T follicular helper cell (primary cell): ENCODE measurements at places on chromosomes 5 and 9.

- DNase-seq: no peak
These were observed 41.9 kb upstream of the IPPK start for GRCh38 chr9:92711844-92712243.

GRCh38 chr5:139738193-139739149 lies 57.1 kb upstream of the PSD2 start:
- DNase-seq: no peak

- no peak for DNase-seq
These were observed 351.7 kb downstream of the CWC27 start for GRCh38 chr5:65120371-65120967.

DNA sequence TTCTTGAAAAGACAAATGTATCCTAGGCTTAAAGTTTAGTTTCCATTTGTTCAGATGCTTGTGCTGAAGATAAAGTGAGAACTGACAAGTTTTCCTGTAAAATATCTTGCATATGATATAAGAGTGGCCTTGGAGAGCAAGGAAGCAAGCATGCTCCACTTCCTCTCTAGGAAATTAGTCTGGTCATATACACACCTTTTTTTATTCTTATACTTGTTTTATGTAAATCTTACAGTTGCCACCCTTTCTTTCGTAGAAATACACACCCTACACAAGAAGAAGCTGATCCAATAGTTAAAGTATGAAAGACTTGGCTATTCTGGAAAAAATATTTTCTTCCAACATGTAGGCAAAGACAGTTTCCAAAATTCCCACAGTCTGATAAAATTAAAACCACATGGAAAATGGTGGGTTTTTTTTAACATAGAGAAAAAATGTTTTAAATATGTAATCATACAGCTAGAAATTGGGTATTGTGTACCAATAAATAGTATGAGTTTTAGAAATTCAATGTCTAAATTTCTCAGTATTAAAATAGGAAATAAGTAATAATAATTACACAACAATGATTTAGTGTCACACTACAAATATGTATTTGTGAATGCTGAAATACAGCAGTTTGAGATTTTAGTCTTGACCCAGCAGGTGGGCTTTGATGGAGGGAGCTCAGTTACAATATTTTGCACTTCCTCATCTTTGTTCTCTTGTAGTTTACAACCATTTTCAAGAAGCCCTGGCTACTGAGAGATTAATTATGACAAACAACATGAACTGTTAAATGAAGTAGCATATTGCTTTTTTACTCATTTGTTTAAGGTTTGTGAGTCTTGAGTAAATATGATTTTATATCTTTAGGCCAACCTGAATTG lies 185.7 kb upstream of the GNA14 start:
- no peak for DNase-seq

DNA sequence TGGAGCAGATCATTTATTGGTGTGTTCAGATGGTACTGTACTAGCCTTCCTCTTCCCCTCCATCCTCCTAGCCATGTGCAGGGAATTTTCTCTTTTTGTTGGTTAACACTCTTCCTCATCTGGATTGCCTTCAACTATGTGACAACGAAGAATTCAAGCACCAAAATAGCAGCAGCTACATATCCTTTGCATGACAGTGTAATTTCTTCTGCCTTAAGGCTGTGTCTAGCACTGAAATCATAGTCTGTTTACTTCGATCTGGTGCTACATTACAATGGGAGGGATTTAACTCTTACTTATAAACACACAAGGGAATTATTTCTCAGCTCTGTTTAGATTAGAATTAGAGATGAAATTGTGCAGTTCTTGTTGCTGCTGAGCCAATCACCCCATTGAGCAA lies 260.4 kb downstream of the ARL15 start:
- no peak for DNase-seq

DNA sequence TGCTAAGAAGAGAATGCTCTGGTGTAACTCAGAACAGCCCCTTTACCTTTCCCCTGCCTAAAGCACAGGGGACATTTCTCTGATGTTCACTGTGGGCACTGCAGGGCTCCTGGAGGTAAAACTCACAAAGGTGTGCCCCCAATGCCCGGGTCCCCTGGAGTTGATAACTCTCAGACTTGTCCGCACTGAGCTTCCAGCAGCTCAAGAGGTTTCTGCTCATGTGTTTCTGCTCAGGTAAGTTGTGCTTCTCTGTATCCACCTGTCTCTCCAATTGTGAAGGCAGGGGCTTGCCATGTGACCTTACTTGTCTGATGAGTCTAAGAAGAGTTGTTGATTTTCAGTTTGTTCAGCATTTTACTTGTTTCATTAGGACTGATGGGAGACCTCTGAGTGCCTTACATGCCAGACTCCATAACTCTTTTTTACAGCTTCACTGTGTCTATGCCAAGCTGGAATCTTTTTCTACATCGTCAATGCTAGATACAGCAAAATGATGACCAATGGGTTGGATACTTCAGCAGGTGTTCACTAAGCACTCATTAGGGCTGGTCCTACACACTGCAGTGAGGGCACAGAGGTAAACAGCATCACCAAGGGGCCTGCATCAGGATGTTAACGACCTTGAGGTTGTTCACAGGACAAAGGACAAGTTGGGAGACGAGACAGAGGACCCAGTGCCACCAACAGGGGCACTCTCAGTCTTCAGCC lies 56.4 kb downstream of the MRPL36 start:
- DNase-seq: no peak

DNA sequence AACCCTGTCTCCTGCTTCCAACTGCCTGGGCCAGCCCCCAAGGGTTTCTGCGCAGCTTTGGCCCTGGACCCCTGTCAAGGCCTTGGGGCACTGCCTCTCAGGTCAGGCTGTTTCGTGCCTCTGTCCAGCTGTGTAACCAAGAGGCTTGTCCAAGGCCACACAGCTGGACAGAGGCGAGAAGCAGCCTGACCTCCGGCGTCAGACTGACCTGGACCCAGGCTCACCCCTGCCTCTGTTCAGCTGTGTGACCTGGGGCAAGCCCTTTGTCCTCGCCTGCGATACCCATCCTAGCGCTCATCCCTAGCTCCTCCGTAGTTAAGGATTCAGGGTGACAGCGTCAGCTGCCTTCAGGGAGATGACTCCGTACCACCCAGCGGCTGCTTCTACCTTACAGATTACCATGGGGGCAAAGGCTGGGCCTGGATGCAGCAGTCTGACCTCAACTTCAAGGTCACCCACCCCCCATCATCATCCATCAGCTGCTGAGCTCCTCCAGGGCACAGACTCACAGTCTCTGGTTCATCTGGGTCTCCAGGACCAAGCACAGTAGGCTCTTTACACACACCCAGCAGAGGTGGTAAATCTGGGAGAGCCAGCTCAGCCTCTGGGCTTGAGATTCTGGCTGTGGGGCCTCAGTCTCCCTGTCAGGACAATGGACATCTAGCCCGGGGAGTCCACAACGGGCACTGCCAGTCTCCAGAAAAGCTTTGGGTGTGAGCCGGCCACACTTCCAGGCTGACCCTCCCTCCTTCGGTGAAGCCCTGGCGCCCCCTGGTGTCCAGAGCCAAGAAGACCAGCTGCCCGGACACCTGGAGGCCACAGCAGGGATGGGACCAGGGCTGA lies 7.9 kb downstream of the AK1 start:
- peak; percentile 56 for DNase-seq

DNA sequence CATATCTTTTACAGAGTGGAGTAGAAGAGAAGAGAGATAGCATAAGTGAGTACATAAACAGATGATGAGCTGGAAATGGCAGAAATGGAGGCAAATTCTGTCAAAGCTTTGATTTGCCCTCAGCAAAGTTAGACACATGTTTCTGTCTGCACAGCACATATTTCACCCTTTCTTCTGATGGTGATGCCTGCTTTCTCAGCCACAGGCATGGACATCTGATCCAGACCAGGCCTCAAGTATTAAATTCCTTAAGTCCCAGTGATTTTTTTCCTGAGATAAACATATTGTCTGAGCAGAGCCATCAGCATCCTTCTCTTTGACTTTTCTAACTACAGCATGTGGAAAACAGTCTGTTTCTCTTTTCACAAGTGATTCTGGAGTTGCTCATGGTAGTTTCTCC lies 409.8 kb downstream of the MAN2A1 start:
- no peak for DNase-seq

- no peak for DNase-seq
These were observed 543.1 kb upstream of the RIOK2 start for GRCh38 chr5:97726106-97726505.

DNA sequence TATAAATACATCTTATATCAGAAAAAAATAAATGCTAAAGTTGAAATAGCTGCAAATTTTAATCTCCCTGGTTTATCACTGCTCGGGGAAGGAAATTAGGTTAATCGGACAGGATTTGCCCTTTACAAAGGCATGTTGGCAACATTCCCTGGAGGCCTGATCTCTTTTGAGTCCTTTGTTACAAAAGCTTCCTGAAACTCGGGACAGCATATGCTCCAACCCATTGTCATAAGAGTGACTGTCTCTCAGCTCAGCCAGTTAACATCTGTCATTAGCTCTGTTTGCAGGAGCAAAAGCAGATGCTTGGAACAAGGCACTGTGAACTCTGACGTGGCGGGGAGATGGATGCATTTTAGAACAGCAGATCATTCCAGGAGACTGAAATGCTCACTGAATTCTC lies 80.6 kb downstream of the MYO10 start:
- DNase-seq: no peak

DNA sequence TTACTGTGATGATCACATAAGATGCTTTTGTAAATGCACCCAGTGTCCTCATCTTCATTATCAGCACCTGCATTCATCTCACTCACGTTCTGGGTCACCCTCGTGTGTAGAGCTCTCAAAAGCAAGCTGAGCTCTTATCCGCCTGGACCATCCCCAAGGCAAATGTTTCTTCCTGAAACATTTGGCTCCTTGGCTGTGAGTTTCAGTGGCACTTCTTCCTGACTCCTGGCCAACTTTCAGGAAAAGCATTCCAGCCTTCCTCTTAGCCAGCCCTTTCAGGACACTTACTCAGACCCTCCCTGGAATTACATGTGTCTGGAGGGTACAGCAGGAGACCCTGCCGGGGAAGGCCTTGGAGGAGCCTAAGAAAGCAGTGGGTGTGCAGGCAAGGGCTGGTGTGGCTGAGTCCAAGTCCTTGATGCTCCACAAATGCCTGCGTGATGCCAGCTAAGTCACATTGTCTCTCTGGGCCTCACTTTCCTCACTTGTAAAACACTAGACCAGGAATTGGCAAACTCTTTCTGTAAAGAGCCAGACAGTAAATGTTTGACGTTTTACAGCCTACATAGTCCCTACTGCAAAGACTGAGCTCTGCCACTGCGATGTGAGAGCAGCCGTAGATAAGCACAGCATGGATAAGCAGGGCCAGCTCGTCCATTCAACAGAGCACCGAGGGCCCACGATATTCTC lies 72.1 kb downstream of the PDE6A start:
- no peak for DNase-seq

DNA sequence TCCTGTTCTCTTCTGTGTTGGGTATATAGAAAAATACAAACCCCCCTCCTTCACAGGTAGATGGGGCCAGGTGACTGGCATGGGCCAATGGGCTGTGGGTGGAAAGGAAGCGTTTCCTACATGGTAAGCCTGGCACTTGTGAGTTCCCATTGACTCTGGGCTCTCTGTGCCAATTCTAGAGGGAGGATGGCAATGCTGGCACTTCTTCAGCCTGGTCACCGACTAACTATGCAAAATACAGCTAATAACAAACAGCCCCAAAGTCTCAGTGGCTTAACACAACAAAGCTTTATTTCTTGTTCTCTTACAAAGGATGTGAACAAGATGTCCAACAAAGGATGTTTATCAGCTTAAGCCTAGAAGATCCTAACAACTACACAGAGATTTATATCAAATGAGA lies 258.1 kb downstream of the SYK start:
- no peak for DNase-seq

DNA sequence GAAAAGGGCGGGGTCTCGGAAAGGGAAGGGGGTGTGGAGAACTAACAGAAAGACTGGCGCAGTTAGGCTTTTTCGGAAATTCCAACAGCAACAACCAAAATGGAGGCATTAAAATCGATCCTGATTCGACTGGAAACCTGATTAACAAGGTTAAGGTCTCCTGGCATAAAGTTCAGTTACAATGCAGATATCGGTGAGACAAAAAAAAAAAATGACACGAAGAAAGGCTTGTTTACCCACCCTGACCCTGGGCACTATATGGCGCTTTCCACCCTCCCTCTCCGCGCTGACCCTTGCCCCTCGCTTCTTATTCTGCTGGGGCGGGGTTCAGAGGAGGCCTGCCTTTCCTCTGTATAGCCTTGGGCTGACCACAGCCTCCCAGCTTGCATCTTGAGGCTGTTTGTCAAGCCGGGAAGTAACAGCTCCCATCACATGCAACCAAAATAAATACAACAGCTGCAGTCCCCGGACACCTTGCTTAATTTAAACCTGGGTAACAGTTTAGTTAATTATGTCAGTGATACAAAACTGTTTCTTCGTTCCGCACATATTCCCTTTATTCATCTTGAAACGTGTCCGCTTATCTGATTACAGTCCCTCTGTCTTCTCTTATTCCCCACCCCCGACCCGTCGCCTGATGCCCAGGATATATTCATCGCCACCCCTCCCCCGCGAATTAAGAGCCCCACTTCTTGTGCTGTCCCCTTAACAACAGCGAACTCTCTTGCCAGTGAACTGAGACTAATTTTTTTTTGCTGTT lies 795 bp upstream of the PJA2 start:
- peak; percentile 12 for DNase-seq

DNA sequence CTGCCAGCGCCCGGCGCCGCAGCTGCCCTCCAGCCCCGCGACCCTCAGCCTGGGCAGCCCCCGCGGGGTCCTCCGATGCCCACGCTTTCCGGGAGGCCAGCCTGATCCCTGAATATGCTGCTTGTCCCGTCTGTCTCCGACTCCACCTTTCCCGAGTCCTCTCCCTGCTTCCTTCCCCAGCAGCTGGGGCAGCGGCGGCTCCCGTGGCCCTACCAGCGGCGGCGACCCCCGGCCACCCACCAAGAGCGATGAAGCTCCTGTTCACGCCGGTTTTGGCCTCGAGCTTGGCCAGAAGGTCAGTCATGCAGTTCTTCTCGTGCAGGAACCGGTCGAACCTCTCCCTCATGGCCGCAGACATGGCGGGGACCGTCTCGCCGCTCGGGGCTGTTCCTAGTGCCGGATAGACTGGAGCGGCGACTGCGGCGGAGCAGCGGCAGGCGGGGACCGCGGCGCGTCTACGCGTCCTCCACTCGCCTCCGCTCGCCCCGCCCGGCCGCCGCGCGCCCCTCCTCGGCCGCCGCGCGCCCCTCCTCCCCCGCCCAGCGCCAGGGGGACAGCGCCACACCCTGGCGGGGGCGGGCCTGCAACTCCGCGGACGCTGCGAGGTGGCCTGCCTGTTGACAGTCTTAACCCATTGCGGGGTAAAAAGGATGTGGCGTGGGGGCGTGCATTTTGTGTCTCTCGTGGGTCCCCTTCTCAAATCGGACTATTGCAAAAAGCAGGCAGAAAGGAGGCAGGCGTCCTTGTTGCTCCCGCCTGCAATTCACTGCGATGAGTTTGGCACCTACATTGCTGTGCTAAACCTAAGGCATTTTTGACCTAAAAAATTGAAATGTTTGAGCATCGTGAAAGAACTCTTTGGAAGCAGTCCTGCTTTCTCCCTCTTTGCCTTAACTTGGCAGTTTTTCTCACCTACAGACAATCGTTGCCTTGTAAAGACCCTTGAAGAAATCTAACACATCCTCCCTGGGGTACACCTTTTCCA lies at the start of gene REEP5:
REEP5 (minus strand) TSS at position 395 of the 985 bp plus-strand sequence; CDS start at position 358, 37 bp downstream.
- DNase-seq: peak; percentile 67

- no peak for DNase-seq
These were observed 5.0 kb downstream of the RPP25L start for GRCh38 chr9:34606905-34607304.

GRCh38 chr5:126402621-126403555 lies 20.3 kb upstream of the GRAMD2B start:
- no peak for DNase-seq

- no peak for DNase-seq
These were observed 74.1 kb upstream of the SNCAIP start for GRCh38 chr5:122237906-122238305.
